ENCODE measurements at places on chromosomes 6 and 20.

DNA sequence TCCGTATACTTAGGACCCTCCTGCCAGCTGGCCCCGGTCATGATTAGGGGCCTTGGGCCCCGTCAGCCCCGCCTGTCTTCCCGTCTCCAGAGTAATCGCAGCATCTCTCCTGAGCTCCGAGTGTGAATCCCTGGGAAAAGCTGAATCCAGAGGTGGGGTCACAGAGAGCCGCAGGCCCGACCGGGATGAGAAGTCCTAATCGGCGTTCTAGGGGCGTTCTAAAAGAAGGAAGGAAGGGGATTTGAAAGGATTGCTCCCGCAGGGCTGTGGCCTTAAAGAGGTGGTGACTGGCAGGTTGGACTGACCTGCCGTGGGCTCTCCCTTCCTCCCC, 371 bp downstream of the HMGN4 start:
- no peak for DNase-seq

GRCh38 chr6:35796236-35796635, 887 bp downstream of the CLPS start:
- DNase-seq = no peak

- DNase-seq = no peak
Observed at GRCh38 chr20:37407019-37407566, 61.2 kb downstream of the SRC start.

DNA sequence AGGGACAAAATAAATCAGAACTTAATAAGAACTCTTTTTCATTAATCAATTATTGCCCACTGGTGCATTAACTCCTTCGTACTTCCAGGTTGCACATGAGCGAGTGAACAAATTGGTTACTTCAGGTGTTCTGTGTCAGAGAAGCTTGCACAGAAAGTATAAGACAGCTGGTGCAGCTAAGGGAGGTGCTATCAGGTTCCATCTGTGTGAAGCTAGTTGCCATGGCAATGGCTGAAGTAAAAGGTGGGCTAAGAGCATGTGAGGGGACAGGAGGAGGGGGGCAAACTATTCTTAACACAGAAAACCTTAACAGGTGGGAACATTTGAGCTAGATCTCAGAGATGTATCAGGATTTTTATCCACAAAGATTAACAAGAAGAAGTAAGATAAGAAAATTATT, 81.6 kb downstream of the MANEA start:
- no peak for DNase-seq

GRCh38 chr6:27312146-27312949, at the start of gene POM121L2:
Gene POM121L2, minus strand, starts transcription at chr6:27312273. Its CDS starts 103 bp downstream, at chr6:27312170.
- DNase-seq = no peak

- no peak for DNase-seq
Observed at GRCh38 chr6:139062932-139063646, 34.5 kb downstream of the ABRACL start.

Data from tibial nerve (tissue), 4 donors.